ENCODE measurements at places on chromosomes 6 and 20.

- no peak for DNase-seq
Observed at GRCh38 chr6:40342723-40343122, 244.4 kb downstream of the LRFN2 start.

DNA sequence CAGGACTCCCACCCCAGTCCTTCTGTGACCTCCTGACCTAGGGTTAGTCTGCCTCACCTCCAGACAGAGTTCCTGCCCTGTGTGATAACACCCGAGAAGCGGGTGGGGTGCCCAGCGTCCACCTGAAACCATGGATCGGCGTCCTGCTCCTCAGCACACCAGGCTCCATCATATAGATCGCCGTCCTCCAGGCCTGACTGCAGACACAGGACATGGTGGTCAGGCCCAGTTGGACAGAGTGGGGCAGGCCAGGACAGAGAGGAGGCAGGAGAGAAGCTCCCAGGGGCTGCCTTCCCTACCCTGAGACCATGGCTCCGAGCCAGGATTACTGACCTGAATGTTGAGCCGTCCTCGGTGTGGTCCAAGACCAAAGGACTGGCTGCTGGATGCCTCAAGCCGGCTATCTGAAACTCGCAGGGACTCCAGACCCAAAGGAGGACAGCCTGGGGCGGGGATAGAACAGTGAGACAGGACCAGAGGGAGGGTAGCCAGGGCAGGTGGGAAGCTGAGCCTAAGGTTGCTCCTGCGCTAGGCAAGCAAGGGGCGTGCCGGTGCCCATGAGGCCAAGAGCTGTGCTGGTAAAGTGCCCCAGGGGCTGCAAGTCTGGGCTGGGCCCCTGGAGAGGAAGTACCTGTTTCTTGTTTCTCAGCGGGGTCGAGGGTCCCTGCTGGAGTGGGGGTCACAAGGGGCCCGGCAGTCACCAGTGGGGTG, 2.2 kb downstream of the CPXM1 start:
- DNase-seq = no peak

DNA sequence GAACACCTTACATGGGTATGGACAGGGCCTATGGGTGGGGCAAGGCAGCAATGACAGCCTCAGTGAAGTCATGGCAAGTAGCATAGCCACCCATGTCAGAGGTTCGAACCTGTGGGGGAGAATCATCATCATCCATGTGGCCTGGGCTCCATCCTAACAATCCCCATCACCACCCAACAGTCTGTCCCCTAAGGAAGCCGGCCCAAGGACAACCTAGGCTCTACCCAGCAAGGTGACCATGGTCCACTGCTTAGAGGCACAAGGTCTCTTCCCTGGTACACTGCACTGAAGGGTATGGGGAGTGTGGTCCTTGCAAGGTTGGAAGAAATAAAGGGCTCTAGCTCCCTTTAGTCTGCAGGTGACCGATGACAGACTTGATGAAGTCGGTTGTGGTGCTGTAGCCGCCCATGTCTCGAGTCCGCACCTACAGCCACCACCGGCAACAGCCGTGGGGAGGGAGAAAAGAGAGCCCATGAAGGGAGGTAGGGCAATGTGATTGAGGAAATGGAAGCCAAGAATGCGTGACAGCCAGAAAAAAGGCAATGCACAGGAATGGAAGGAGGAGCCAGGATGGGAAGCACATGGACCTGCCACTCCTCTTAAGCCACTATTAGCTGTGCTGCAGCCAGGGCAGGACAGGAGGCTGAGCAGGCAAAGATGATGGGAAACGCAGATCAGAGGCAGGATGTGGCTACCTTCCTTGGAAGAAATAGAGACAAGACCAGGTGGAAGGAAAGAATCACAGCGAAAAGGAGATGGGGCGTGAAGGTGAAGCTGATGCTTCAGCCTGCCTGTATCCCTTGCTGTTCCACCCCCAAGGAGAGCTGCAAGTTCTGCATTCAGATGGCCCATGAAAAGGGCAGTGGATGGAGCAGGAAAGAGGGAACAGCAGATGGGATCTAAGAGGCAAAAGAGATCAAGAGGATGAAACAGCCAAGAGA, 5.3 kb downstream of the IDH3B start:
- no peak for DNase-seq

GRCh38 chr6:88843040-88843439, 120.4 kb downstream of the RNGTT start:
- DNase-seq = no peak

DNA sequence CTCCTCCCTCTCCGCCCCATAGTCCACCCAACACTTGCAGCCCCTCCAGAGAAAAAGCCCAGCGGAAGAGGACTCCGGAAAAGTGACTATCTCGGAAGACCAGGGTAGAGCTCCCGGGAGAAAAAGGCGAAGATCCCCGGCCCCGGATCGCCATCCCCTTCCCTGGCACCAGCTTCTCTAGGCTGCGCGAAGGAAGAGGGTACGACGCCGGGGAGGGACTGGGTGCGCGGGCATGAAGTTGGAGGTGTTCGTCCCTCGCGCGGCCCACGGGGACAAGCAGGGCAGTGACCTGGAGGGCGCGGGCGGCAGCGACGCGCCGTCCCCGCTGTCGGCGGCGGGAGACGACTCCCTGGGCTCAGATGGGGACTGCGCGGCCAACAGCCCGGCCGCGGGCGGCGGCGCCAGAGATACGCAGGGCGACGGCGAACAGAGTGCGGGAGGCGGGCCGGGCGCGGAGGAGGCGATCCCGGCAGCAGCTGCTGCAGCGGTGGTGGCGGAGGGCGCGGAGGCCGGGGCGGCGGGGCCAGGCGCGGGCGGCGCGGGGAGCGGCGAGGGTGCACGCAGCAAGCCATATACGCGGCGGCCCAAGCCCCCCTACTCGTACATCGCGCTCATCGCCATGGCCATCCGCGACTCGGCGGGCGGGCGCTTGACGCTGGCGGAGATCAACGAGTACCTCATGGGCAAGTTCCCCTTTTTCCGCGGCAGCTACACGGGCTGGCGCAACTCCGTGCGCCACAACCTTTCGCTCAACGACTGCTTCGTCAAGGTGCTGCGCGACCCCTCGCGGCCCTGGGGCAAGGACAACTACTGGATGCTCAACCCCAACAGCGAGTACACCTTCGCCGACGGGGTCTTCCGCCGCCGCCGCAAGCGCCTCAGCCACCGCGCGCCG, 822 bp downstream of the FOXQ1 start:
- peak; percentile 61 for DNase-seq

- no peak for DNase-seq
Observed at GRCh38 chr6:144566868-144567615, 281.9 kb downstream of the UTRN start.

DNA sequence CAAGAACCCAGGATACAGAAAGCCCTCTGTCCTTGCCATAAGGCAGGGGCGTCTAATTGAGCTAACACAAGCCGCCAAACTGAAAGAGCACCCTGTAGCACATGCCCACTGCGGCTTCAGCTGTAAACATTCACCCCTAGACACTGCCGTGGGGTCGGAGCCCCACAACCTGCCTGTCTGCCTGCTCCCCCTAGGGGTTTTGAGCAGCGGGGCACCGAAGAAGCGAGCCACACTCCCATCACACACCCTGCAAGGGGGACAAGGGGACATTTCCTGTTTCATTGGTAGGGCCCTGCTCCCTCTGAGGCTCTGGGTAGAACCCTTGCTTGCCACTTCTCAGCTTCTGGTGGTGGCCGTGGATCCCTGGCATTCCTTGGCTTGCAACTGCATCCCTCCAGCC, 45.2 kb upstream of the BCLAF1 start:
- DNase-seq = no peak

DNA sequence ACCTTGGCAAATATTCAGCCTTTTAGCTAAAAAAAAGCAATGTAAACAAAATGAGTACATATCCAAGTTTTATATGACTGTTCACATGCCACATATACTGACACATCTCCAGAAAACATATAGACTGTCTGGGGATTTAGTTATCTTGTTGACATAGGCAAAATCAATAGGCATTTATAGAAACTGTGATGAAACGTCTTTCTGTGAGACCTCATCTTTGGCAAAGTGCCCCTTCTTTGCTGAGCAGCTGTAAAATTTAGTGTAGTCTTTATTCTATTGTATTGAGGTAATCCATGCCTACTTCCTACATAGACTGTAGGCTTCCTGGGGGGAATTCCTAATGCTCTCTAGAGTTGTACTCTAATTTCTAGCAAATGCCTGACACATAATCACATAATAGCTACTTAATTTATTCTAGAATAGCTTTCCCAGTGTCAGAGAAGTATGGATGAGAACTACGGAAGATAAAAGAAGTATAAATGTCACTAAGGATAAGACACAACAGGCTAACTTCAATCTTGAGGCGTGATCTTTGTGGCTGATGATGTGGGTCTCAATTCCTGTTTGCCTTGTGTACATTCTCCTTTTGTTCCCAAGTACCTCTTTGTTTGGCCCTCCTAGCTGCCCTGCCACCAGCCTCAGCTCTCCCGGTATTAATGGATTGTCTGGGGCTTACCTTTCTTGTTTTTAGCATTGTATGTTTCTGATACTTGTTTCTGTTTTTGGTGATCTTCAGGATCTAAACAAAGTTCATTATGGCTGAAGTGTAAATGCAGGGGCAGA, 30.6 kb downstream of the PTCHD4 start:
- no peak for DNase-seq

DNA sequence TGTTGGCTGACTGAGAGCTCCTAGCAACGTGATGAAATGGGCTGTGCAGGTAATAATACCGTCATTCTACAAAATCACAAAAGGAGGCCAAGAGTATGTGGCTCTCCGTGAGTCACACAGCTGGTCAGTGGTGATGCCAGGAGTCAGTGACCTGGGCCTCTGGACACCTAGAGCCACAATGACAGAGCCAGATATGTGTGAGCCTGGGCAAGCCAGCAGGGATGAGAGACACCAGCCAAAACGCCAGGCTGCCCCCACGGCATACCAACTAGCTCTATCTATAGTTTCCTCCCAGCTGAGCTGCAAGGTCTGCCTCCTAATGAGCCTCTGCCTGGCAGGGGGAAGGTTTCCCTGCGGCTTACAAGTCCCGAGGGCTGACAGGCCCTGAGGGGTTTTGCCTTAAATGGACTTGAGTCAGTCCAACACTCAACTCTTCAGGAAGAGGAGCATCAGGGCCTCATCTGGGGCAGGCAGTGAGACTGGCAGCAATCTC, 70.0 kb downstream of the CPNE5 start:
- DNase-seq = no peak

- DNase-seq = no peak
Observed at GRCh38 chr20:63000958-63001357, 5.8 kb downstream of the BHLHE23 start.

DNA sequence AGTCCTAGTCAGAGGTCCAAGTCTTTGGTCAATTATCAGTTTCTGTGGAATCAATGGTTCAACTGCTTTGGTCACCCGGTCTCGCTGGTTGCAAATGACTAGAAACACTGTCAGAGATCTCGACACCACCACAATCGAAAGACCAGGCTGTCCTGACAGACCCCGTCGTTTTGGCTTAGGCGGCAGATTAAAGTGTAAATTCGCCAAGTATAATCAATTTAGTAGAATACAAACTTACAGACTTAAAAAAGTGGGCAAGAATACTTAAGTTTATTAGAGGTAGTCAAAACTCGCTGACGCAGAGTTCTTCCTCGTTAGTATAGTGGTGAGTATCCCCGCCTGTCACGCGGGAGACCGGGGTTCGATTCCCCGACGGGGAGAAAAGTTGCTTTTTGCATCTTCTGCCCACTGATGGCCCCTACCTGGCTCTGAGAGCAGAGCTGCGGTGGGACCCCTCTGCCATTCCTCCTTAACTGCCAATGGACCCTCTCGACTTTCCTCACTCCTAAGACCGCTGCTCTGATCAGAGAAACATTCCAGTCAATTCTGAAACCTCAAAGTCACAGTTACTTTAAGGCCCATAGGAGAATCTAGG, 30.6 kb upstream of the ZNF184 start:
- DNase-seq = peak; percentile 54

DNA sequence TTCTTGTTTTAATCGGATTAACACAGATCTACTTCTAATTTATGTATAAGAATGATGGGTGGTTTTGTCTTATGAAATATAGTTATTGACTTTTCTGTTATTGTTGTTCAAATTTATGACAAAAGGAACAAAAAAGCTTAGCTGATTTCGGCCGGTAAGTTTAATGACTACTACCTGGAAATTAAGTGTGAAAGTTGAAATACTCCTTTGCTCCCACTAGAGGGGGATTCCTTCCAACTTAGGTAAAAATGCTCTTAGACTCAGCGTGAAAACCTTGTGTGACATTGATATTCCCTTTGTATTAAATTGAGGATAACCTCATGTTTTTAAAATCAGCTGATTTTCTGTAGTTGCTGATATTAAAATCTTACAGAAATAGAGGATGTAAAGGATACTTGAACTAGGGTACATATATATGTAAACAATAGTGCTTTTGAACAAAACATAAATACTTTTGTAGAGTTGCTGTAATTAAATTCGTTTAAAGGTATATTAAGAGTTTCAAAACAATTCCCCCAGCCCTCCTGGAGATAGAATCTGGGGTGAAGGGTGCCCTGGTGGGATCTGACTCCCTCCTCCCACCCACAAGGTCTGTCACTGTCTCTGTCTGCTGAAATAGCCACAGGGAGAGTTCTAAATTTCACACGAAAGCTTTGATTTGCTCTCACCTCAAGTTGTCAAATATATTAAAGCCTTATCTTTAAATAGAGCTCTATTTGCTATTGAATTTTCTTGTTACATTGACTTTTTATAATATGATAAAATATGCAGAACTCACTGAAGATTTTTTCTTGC, 257.5 kb downstream of the ARID1B start:
- no peak for DNase-seq

DNA sequence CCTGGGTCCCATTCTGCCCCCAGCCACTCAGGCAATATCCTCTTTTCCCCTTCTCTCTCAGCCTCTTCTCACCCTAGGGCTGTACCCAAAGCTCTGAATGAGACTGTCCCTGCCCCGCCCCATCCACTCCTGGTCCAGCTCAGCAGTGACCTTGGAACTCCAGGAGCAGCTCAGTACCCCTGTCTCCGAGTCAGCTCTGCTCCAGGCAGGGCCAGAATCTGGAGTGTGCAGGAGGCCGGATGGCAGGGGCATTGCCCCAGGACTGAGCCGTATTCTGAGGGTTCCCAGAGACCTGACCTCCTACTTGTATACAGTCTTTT, 2.0 kb upstream of the RAET1G start:
- no peak for DNase-seq

DNA sequence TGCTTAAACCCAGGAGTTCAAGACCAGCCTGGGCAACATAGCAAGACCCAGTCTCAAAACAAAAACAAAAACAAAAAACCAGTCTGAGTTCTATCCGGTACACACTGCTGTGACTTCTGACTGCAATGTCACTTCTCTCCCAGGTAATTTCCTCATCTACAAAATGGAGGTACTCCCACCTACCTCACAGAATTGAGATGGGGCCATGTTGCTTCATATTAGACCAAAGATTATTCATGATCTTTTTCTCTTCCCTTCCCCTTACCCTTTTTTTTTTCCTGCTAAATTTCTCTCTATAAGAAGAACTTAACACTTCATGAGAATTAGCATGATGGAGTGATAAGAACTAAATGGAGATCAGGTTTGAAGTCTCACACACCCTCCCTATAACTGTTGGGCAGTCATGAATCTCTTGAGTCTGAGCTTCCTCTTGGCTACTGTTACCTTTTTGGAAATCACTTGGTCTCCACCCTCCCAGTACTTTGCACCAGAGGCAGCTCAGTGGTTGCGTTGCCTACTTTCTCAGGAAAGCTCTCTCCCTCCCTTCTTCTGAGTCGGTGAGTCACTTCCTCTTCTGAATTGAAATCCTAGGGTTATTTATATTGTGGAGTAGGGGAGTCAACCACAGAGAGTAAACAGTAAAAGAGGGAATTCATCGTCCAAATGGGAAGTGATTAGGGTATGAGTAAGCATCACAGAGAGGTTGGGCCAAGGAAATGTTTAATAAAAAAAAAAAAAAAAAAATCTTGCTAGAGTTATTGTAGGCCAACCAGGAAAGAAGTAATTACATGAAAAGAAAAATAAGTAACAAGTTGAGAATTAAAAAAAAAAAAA, 59.9 kb upstream of the MAP7 start:
- DNase-seq = peak; percentile 49

Measured in right cardiac atrium (tissue), 5 donors.